ENCODE measurements at places on chromosomes 1 and 21.

DNA sequence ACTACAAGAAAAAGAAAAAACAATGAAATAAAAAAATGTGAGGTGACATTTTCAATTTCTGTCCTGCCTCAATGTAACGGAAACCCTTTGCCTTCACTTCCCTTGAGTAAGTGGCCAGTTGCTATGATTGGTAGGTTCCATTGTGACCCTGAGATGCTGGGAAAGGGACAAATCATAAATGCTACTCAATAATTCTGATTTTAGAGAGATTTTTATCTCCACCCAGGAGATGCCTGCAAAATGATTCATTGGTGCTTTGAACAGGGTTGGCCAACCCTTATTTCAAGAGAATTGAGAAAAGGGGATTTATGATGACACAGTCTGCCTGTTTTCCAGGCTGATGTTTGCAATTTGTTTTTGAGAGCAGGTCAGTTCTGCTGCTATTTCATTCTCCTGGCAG, 22.5 kb downstream of the XCL1 start:
- DNase-seq: no peak

DNA sequence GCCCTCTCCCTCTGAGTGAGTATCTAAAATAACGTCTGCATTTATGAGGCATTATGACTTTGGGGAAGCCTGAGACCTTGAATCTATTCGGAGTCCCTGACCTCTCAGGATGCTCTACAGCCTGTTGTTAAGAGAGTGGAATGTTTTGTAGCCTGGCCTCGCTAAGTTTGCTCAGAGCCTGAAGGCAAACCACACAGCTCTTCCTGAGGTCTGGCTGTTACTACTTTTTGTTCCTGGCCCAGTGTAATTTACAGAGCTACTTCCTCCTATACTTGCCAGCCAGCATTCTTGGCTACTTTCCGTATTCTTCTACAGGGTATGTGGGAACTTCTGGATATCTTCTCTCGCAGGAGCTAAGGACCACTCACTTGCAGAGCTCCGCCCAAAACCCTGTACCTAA, 3.6 kb upstream of the ZMYM4 start:
- DNase-seq: no peak

DNA sequence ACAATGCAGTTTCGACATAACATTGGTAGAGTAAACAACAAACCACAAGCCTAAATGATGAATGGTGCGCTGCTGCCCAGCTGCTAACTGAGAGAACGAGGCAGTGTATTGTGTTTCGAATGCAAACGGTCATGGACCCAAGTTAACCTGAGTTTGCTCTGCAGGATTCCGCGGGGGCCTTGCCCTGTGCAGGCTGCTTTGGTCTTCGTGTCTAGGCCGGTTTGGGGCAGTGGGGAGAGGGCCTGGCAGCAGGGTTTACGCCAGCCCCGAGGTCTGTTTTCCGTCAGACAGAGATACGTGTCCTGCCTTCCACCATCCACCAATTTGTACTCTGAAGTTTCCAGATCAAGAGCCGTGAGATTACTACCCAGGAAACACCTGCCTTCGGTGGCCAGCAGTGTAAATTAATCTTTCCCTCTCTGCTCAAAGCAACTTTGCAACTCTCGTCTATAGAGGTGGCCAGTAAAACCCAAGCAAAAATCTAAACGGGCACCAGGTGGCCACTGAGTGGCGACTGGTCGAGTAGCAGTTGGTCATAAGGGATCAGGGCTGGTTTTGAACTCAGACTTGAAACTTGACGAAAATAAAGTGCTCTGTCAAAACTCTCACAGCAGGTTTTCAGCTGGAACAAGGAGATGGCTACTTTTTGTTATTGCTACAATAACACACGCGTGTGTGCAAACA, 6.3 kb upstream of the PRDM15 start:
- DNase-seq: no peak

DNA sequence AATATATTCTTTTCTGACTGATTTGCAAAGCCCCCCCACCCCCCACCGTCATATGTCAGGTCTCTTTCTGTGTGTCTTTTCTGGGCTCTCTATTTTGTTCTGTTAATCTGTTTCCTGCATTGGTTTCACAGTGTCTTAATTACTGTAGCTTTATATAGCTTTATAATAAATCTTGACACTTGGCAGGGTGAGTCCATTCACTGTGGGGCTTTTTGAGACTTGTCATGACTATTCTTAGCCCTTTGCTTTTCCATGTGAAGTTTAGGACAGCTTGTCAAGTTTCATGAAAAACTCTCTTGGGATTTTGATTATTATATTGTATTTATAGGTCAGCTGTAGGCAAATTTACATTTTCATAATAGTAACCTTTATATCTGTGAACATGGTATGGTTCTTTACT, 50.4 kb downstream of the MIGA1 start:
- no peak for DNase-seq

GRCh38 chr1:41764656-41765055, 154.1 kb downstream of the HIVEP3 start:
- no peak for DNase-seq

- no peak for DNase-seq
Observed at GRCh38 chr1:183070923-183071618, 47.9 kb downstream of the LAMC1 start.

DNA sequence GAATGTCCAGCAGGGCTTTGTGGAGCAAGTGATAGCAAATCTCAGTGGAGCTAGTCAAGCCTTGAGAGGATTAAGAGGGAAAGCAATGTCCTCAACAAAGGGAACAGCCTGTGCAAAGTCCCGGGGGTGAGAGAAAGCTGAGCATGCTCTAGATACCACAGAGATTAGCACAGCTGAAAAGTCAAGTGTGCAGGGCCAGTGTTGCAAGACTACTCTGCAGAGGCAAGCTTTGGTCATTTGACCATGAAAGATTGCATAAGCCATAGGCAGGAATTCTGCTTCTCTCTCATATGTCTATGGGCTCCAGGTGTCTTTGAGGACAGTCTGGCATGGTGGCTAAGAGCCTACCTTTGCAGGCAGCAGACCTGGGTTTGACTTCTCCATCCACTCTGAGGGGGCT, 181.0 kb upstream of the JUN start:
- no peak for DNase-seq

DNA sequence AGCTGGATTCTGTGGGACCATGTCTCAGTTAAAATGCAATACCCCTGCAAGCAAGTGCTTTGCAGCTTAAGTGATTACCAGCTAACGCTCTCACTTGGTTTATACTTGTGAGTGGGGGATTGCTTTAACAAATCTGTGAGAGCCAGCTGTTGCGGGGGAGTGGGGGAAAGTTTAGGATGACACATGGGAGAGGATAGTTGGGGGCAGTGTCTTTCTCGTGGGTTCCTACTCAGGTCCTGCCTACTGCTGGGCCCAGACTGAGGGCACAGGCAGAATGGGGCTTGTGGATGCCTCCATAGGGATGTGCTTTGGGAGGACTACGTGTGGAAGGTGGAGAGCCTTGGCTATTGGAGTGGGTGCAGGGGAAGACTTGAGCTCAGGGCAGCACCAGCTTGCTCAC, 60.1 kb downstream of the ELK4 start:
- DNase-seq: no peak

DNA sequence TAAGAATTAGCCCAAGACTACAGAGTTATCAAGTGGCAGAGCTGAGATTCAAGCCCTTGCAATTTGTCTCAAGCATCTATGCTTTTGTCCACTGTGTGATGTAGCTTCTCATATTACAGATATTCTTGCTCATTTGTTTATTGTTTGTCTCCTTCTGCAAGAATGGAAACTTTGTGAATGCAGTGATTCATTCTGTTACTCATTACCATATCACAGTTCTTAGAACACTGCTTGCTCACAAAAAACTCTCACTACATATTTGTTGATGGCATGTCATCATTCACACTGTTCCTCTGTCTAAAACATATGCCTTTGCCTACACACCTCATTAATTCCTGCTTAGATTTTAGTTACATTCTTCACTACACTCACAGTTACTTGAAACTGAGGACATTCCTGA, 1198.9 kb downstream of the PLA2G4A start:
- DNase-seq: no peak

GRCh38 chr1:214106375-214106774, 118.6 kb downstream of the PROX1 start:
- no peak for DNase-seq

DNA sequence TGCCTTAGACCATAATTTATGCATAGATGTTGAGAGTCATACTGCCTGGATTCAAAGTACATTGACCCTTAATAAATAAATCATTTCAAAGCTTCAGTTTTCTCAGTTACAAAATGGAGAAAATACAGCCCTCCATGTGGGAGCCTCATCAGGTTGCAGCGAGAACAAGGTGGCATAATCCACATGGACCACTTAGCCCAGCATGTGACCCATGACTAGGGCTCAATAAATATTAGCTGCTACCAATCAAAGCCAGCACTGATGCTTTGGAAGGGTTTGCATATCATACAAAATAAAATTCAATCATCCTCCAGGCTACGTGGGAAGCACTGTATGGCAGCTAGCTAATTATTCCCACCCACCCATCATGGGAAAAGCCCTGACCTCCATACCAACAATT, 33.5 kb upstream of the RGS7 start:
- DNase-seq: no peak

DNA sequence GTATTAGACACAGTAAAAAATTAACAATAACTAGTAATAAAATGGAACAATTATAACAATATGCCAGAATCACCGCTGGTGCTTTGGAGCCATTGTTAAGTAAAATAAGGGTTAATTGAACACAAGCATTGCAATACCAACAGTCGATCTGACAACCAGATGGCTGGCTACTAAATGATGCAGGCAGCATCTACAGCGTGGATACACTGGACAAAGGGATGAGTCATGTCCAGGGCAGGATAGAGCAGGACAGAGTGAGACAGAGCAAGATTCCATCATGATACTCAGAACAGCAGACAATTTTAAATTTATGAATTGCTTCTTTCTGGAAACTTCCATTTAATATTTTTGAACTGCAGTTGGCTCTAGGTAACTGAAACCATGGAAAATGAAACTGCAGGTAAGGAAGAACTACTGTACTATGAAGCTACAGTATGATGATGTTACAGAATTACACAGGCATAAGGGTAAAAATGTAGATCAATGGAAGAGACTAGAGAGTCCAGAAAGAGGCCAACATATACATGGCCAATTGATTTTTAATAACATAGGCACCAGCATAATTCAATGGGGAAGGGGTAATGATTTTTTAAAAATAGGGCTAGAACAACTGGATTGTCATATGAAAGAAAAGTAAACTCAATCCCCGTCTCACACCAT, 168.7 kb downstream of the RRAGC start:
- DNase-seq: no peak

DNA sequence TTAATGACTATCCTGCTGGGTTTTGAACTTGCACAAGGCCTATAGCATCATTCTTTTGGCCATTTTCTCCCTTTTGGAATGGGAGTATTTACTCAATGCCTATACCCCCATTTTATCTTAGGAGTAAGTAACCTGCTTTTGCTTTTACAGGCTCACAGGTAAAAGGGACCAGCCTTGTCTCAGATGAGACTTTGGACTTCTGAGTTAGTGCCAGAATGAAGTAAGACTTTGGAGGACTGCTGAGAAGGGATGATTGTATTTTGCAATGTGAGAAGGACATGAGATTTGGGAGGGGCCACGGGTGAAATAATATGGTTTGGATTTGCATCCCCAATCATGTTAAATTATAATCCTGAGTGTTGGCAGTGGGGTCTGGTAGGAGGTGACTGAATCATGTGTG, 212.7 kb downstream of the FAF1 start:
- DNase-seq: no peak

GRCh38 chr1:45622524-45623394, 1.1 kb downstream of the CCDC17 start:
- no peak for DNase-seq

DNA sequence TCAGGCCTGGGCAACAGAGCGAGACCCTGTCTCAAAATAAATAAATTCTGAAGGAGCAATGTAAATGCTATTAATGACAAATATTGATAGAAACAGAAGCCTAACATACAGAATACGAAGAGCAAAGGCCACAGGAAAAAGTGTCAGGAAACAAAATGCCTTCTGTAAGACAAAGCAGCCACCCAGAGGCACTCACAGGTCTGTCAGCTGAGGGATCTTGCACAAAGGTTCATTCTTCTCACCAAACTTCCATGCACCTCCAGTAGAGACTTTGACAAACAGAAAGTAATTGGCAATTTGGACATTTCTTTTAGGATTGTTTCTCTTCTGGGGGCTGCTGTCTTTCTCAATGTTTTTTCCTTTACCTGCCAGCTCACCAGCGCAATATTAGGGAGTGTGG, 1.2 kb upstream of the ALDH9A1 start:
- DNase-seq: no peak

All from NCI-H1092 treated with DMSO at 0.1 percent for 48 hours (cell line).